Left kidney (tissue), 8 donors: ENCODE measurements at places on chromosomes 12 and 14. TPM values are rescaled to one million over a fixed set of nuclear protein-coding genes. Genes with fewer than 3 reads are reported as not detected.

- DNase-seq, result no peak
These were observed 40.9 kb downstream of the VWF start for GRCh38 chr12:6083601-6084000.

DNA sequence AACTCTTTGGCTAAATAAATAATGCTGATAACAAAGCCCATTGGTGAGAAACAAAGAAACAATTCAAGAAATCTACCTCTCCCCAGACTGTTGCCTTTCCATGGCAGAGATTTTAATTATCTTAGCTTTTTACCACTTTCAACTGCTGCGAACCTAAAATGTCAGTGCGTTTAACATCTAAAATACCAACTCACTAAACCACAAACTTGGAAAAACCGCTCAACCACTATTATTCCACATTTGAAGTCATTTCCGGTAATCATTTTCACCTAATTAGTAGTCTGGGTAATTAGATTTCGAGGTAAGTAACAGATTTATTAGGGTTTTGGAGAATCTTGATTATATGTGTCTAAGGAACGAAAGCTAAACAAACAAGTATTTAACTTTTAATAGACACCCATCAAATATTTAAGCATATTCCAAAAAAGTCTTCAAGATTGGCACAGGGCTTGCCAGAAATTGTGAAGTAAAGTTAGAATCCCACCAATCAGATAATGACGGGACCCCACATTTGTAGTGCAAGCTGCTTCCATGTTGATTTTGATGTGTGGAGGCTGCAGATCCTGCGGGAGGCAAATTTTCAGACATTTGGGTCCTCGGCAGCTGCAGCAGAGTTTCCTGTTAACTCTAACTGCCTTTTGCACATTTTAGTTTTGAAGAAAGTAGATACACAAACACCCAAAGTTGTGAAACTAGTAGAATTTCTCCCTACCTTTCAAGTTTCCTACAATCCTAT is 4.1 kb downstream of the OTX2 start:
- no peak for DNase-seq

GRCh38 chr12:25859976-25860375 is 98.5 kb upstream of the RASSF8 start:
- no peak for DNase-seq

- DNase-seq, result no peak
These were observed 121.6 kb downstream of the KTN1 start for GRCh38 chr14:55701638-55702037.

The SERPINA10 gene
- polyA plus RNA-seq, result 0.23 TPM

DNA sequence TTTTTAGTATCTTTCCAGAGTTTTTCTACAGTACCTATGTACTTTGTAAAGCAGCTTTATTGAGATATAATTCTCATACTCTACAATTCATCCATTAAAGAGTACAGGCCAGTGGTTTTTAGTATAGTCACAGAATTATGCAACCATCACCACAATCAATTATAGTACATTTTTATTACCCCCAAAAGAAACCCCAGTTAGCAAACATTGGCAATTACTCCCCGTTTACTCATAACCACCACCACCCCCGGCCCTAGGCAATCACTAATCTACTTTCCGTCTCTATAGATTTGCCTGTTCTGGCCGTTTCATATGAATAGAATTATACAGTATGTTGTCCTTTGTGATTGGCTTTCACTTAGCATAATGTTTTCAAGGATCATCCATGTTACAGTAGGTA is 119.8 kb downstream of the KICS2 start:
- DNase-seq, result no peak

The MUCL1 gene
- polyA plus RNA-seq, result 0.25 TPM

DNA sequence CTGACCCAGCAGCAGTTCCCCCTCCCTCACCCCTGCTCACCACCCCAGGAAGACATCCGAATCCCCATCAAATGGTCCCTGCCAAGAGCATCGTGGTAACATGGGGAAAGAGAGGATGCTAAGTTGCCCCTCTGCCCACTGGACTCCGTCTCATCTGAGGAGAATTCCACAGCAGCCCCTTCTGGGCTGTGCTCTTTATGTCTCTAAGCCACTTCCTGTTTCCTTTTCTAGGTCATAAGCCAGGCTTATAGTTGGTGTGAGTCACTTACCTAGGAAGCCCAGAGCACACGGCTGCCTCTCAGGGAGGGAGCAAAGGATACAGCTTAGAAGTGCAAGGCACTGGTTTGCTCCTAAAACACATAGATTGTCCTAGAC is 76.0 kb downstream of the VCPKMT start:
- DNase-seq, result no peak

DNA sequence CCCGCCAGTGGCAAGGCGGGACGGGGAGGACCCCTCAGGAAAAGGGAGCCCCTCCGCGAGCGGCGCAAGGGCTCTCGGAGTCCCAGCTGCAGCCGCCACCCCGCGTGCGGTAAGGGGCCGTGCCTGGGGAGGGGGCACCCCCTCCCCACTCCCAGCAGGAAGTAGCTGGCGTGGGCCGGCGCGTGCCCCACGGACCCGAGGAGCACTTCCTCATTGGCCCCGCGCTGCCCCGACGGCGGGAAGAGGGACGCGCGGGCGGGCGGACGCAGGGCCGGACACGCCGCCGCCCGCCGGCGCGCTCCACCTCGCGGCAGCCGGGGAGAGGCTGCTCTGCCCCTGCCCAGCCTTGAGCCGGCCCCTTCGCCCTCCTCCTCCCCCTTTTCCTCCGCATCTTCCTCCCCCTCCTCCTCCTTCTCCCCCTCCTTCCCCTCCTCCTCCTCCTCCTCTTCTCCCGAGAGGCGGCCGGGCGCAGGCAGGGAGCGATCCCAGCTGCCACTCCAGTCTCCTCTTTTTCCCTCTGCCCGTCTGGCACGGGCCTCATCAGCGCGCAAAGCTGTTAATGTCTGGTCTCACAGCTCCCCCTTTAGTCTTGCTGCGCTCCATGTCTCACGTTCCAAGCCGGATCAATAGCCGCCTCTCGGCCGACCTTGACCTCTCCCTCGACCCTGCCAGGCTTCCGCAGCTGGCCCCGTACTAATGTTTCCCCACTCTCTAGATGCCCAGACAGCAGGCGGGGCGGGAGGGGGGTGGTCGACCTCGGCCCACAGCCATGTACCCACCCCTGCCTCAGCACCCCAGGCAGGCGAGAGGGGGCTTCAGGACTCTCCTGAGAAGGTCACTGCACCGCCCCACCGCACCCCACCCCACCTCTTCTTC is 2.6 kb upstream of the BCL11B start:
- DNase-seq, result peak; percentile 87

The OR4E2 gene
- 0.05 TPM for polyA plus RNA-seq

DNA sequence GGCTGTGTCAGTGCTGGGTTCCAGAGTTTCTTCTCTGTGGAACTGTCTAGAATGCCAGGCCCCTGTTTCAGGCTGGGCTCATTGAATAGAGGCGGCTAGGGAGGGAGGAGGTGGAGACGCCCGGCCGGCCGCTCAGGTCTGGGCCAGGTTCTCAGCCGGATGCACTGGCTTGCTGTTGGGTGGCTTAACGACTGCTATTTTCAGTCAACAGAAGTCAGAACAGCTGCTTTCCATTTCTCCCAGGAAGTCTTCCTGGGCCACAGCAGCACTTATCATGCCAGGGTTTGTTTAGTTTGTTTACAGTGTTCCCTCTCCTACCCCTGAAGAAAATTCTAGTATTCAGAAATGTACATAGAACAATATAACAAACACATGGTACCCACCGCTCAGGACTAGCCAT is 26.0 kb upstream of the VPS37B start:
- no peak for DNase-seq

The APEX1 gene
- 289 TPM for polyA plus RNA-seq

GRCh38 chr14:105155071-105155651 is 13.4 kb downstream of the JAG2 start:
- DNase-seq, result no peak

The OTX2 gene
- polyA plus RNA-seq, result not detected

GRCh38 chr12:1821805-1822204 is 1.4 kb downstream of the LRTM2 start:
- no peak for DNase-seq

DNA sequence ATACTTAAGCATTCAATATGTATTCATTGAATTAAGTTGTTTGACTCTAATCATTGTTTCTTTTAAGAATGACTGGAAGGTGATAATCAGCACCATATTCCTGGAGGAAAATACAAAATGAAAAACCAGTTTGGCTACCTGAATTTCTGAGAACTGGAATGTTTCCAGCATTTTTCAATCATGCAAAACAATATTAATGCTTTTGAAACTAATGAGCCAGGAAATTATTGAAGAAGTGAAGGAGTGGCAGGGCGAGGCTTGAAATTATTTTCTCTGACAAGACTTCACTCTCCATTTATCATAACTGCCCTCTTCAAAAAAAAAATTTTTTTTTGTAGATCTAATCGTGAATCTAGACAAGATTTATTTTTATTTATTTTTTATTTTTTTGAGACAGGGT is 19.0 kb downstream of the TMEM19 start:
- DNase-seq, result peak; percentile 15

The CPNE6 gene
- 0.18 TPM for polyA plus RNA-seq

DNA sequence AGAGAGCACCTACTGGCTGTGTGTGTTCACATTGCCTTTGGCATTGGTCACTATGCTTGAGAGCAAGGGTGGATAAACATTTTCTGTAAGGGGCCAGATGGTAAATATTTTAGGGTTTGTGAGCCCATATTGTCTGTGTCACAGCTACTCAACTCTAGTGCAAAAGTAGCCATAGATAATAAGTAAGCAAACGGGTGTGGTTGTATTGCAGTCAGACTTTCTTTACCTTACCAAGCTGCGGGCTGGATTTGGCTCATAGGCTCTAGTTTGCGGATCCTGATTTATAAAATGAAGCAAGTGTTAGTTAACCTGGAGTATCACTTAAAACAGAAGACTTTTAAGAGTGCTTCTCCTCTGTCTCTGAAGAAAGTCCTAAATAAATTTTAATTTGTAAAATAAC is 169.0 kb downstream of the KICS2 start:
- no peak for DNase-seq

DNA sequence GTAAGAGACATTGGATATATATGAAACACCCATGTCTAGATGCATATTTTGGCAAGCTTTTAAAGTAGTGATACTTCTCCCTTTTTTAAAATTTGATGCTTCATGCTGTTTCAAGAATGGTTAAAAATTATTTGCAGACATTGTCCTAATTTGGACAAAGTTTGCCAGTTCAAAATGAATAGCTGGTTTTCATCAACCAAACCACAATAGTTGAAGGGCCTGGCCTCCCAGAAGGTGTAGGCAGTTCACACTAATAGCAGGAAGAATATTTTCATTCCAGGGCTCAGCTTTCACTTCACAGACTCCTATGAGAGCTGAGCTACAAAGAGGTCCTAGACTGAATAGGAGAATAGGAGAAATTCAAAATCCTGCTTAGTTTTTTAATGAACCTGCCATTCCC is 78.7 kb downstream of the STXBP6 start:
- no peak for DNase-seq

The NEUROD4 gene
- polyA plus RNA-seq, result not detected

GRCh38 chr12:40336573-40337199 is 111.9 kb downstream of the LRRK2 start:
- no peak for DNase-seq

DNA sequence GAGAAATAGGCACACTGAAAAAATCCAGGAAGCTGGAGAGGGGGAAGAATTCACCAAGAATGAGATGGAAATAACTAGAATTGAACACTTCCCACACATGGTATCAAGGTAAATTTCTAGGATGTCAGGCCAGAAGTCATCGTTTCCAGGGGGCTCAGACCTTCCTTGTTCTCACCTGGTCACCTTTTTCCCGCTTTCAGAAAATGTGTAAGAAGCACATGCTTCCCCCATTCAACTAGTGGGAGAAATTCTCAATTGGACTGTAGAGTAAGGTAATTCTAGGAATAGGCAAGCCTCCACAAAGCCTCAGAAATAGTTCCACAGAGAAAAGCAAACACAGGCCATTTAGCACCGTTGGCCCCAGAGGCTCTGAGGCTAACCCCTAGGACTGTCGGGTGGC is 2.8 kb upstream of the PTMS start:
- no peak for DNase-seq

The MGP gene
- 33.9 TPM for polyA plus RNA-seq

DNA sequence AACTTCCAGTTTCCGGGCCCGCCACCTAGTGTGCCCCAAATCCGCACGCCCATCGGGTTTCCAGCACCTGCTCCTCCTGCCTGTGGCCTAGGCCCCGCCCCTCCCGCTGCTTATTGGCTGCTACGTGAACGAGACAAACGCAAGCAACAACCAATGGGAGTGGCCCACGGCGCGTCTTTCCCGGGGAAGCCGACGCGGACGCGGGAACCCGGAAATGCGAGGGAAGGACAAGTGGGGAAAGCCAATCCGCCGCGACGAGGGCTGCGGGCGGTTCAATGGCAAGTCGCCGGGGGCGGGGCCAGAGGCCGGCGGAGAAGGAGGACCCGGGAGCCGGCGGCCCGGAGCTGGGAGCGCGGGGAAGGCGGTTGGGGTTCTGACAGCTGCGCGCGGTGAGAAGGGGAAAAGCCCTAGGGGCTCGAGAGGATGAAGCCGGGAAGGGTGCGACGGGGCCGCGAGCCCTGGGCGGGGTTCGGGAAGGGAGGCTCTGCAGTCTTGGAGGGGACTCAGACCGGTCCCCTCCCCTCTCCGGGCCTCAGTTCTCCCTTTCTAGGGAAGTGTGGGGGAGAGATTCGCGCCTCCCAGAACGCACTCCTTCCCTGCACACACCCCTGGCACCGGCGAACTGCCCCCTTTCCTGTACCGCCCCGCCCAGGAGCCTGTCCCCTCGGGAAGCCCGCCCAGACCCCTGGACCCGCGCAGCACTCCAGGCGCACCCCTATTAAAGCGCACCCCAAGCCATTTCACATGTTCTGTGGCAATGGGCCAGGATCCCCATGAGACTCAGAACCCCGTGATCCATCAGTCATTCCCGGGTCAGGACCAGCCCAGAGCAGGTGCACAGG is at the start of gene FICD:
Gene FICD (plus strand): TSS at position 305 of the 842 bp plus-strand sequence. CDS start 1,696 bp downstream, outside the sequence.
- DNase-seq, result peak; percentile 98

GRCh38 chr14:69328317-69328716 is 68.4 kb downstream of the GALNT16 start:
- no peak for DNase-seq

The ST8SIA1 gene
- 8.5 TPM for polyA plus RNA-seq

DNA sequence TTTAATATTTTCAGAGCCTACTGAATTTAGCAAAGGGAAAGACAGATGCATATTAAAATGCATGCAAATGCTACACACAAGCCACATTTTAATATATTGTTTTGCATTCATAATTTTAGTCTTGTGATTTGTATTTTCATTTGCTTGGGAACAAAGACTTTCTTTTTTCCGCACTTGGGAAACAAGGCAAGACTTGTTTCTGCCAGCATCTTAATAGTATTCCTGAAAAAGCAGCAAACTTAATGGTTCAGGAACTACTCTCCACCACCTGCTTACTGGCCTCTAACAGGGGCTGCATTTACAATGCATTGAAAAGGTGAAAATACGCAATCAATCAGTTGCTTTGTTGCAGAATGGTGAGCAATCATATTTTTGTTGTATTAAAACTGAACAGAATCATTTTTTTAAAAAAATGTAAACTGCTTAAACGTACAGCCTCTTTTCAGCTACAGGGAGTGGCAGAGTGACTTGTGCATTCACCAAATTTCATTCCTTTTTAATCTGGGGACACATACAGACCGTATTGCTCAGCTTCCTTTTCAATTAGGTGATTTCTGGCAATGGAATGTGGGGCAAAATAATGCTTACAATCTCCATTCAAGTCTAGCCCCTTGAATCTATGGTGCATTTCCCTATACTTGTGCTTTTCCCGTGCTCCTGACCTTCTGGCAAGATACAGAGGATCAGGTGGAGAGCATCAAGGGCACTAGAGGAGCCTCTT is 144.1 kb upstream of the BTG1 start:
- DNase-seq, result no peak

GRCh38 chr12:93361151-93361919 is 16.4 kb upstream of the NUDT4 start:
- no peak for DNase-seq
